Stimulated activated CD8-positive, alpha-beta memory T cell treated with anti-CD3 and anti-CD28 coated beads, Interleukin-4, amount 100 ng/mL, for 4 hours (primary cell): ENCODE measurements at places on chromosomes 1 and 21.

DNA sequence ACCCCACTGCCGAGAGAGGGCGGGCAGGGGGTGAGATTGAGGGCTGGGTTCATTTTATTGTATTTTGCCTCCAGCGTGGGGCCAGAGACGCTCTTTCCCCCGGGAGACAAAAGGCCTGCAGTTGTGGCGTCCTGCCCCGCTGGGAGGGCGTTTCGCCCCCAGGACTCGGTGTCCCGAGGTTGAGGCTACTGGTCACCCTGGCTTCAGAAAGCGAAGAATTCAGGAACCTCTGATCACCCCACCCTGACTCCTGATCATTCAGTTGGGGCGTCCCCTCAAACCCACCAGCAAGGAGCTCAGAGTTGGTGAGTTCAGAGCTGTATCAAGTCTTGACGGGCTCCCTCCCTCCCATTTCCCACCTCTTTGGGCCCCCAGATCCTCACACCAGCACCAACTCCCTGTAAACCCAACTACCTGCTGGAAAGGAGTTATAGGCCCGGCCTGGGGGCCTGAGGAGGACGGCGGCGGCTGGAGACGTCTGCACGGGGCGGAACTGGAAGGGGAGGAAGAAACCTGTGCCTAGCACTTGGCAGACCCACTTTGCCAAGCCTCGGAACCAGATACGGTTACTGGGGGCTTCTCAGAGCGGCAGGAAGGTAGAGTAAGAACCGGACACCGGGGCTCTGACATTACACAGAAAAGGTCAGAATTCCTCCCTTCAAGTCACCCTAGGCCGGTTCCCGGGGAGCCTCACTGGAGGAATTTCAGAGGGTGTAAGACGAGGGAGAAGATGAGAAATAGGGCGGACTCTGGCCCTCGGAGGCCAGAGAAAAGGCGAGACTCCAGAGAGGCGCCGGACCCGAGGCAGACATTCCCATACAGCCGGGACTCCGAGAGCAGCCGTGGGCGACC is 761 bp upstream of the PAX7 start:
- no peak for DNase-seq

- DNase-seq = no peak
Measured at GRCh38 chr1:228923973-228924686, 188.9 kb downstream of the RHOU start.

DNA sequence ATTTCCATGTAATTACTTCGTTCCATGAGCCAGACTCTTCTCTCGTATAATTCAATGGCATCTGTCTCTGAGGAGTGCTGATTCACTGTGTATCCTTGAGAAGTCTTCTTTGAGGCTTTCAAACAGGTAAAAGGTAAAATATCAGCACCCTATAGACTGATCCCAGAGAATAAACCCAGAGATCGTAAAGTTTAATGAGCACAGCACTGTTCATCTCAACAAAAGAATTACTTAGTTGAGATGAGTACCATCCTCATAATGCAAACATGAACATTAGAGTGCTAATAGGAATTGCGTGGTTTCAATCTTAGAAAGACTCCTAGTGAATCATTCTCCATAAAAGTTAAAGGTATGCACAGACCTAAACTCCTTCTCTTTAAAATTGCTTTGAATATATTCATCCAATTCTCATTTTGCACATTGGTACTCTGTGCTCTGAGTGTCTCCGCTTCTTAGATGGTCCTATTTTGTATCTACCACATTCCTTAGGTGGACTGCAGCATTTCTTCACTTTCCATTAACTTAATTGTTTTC is 97.2 kb downstream of the TBX15 start:
- no peak for DNase-seq

DNA sequence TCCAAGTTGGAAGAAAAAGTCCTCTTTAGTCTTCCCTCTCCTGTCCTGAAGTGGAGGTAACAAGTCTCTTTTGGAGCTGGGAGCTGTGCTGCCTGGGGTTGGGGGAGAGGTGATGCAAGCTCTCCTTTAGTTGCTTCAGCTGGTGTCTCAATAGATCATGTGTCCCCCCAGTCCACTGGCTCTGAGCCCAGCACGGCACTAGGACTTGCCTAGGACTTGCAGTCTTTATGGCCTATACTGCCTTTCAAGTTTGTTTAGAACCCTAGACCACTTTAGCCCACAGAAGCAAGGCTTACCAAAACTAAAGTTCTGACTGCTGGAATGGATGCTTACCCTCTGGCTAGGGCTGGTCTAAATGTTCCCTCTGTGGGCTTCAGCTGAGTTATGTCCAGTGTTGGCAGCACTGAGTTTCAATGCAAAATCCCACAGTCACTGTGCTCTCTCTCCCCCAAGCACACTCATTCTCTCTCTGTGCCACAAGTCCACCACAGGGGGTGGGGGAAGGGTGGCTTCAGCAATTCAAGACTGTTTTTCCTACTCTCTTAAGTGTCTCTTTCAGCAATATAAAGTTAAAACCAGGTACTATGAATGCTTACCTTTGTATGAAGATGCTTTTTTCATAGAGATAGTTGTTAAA is 185.0 kb downstream of the DNAH14 start:
- no peak for DNase-seq

DNA sequence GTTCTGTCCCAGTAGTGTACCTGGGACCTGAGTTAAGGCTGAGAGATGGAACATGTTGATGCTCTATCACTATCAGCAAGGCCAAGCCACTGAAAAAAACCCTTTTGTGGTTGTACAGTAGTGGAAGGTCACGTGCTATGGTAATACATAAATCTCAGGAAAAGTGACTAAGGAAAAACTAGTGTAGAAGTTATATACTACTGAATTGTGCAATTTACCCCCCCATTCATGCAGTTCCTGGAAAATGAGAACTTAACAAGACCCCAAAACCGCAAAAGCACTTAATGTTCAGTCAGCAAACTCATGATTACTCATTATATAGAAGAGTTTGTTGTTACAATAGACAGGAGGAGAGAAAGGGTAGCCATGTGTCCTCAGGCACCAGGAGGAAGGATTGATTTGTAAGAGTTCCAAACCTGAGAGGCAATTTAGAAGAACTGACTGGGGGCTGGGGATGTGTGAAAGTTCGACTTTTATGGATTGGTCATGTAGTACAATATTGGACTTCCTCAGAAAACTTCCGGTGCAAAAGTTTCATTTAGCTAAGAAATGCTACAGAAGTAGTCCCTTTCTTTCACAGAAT is 91.6 kb downstream of the RGL1 start:
- no peak for DNase-seq

- DNase-seq = no peak
Measured at GRCh38 chr1:246181241-246181640, 325.8 kb downstream of the SMYD3 start.

- no peak for DNase-seq
Measured at GRCh38 chr1:227378181-227378580, 59.9 kb upstream of the CDC42BPA start.

- DNase-seq = no peak
Measured at GRCh38 chr1:226082959-226083301, 20.4 kb downstream of the H3-3A start.

- no peak for DNase-seq
Measured at GRCh38 chr1:100394285-100394684, 42.0 kb downstream of the CDC14A start.

- DNase-seq = no peak
Measured at GRCh38 chr1:204139088-204139487, 12.8 kb downstream of the ETNK2 start.

DNA sequence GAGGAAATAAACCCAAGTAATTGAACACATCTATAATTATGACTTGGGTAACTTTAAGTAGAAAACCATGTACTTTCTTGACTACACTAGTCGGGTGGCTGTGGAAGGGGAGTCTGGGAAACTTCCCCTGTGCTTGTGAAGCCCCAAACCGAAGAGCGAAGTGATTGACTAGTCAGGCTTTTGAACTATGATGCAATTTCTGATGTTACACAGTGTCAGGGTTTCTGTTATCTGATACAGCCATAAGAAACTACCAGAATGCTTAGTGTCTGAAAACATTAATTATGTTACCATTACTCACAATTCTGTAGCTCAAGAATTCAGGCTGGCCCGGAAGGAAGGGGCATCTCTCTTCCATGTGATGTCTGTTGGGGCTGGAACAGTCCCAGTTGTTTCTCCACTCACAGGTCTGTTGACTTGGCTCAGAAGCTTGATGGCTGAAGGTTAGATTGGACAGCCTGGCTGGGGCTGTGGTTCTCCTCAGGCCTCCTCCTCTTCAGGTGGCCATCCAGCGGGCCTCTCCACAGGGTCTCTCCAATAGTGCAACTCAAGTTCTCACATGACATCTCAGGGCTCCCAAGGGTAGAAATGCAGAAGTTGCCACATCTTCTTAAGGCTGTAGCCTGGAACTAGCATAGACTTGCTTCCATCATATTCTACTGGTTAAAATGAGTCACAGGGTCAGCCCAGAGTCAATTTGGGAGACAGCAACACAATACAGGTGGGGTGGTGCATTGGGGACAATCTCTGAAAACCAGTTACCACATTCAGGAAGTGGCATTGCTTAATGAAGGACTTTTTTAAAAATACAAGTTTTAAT is 8.3 kb upstream of the C8B start:
- no peak for DNase-seq
